Regular cardiac myocyte (primary cell): ENCODE measurements at places on chromosomes 6 and 20. TPM values are rescaled to one million over a fixed set of nuclear protein-coding genes. Genes with fewer than 3 reads are reported as not detected.

Gene SULF2
- total RNA-seq = 3.5 and 19.4 TPM in 2 replicates

Gene SLC22A2
- total RNA-seq = under 0.01 TPM in 1 of 2 replicates, not detected in the other

Gene PDE10A
- 18.4 and 32.4 TPM in 2 replicates for total RNA-seq

Gene SAMD5
- total RNA-seq = under 0.01 TPM in 2 replicates

Gene RIPOR3
- 5.4 and 13.2 TPM in 2 replicates for total RNA-seq

Gene CYP24A1
- total RNA-seq = 0.96 and 1.7 TPM in 2 replicates
